Inflammatory macrophage (primary cell): ENCODE measurements at places on chromosomes 5 and 9.

DNA sequence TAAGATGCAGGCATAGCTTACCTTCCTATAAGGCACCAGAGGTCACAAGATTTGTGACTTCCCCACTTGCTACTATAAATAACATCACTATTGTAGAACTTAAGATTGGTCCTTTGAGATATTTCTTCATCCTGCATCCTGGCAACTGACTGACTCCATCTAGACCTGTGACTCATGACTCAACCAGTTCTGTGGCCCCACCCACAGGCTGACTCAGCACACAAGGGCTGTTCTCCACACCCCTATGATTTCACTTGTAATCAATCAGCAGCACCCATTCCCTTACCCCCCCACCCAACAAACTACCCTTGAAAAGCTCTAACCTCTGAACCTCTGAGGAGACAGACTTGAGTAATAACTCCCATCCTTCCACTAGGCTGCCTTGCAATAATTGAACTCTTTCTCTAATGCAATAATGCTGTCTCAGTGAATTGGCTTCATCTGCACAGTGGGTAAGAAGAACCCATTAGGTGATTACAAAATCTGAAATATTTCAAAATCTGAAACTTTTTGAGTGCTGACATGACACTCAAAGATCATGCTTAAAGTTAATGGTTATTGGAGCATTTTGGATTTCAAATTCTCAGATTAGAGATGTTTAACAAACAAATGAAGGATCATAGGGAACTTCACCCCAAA lies 296.7 kb downstream of the ARL15 start:
- peak; percentile 94 for DNase-seq

DNA sequence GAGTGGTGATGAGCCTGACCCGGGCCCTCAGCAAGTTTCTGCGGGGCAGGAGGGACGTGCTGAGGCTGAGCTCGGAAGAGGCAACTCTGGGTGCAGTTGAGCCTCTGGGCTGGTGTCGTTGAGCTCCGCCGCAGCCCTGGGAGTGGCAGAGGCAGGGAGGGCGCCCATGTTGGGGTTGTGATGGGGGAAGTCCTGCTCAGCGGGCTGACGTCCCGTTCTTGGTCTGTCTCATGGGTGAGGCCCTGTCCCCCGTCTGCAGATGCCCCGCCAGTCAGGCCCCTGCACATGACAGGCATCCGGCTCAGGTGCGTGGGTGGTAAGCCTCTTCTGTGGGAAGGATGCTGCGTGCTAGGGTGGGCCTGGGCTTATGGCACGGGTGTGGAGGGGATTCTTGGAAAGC lies 64.3 kb downstream of the RXRA start:
- no peak for DNase-seq

DNA sequence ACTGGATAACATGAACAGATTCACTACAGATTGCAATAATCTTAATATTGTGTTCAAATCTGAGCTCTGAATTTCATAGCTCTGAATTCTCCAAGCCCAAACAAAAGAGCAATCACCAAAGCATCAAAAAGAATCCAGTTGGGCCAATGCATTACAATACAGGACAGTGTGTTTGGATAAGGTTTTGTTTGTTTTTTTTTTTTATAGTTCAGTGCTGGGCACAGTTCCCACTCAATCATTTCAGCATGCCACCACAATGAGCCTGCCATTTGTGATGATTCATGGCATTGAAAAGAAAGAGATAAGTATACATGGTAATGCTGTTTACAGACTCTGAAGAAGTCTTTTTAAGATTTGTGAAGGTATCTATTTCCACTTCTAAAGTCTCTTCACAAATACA lies 1.7 kb upstream of the HTR1A start:
- no peak for DNase-seq

DNA sequence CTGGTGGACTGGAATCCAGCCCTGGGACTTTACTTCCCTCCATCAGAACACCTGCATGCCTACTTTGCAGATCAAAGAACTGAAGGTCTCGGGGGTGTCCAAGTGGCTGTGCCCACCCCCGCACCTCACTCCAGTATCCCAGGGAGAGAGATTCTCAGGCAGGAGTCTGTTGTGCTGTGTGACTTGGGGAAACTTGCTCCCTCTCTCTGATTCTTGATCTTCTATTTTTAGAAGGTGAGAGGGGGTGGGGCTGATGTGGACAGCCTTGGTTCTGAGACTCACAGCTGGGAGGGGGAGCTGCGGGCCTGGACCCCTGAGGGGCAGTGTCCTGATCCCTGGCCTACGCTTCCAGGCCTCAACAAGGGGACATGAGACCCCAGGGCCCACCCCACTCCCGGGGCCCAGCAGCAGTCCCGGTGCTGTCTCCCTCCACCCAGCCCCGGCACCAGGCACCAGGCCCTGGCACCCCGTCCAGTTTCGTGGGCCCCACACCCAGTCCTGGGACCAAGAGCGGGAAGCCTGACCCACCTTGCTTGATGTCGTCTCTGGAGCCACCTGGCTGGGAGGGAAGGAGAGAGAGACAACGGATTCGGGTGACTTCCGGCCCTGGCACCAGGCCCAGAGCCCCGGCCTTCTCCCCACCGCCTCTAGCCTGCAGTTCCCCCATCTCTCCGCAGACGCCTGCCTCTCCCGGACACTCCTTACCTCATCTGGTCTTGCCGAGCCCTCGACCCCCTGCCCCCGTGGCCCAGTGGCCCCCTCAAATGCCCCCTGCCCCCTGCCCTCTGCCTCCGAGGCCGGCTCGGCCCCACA lies 74.0 kb upstream of the SPTLC1 start:
- no peak for DNase-seq

DNA sequence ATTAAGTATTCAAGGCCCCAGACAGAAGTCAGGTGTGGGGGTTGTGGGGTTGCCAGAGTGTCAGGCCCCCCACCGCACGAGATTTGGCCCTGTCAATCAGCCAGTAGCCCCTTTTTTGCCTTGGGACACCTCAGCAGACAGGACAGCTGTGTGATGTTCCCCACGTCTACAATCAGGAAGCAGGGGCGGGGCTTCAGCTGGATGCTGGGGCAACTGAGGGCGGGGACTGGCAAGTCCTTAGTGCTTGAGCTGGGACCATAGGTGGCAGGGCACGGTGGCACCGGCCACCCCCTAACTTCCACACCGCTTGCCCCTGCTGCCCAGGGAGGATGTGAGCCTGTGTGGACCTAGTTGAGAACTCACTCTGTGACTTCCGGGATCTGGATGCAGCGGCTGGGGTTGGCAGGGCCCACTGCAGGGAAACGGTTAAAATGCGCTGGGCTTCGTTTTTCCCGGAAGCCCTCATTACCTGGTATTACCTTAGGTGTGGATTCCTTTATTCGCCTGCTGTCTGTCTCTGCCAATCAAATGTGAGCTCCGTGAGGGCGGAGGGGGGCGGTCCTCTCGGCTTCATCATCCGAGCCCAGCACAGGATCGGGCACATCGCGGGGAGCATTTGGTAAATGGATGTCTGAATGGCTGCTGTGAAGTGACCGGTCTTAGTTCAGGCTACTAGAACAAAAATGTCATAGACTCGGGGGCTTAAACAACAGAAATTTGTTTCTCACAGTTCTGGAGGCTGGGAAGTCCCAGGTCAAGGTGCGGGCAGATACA lies 7.5 kb upstream of the GTF3C5 start:
- DNase-seq, result peak; percentile 37

GRCh38 chr9:85443190-85443598 lies 298.6 kb downstream of the AGTPBP1 start:
- DNase-seq, result no peak

DNA sequence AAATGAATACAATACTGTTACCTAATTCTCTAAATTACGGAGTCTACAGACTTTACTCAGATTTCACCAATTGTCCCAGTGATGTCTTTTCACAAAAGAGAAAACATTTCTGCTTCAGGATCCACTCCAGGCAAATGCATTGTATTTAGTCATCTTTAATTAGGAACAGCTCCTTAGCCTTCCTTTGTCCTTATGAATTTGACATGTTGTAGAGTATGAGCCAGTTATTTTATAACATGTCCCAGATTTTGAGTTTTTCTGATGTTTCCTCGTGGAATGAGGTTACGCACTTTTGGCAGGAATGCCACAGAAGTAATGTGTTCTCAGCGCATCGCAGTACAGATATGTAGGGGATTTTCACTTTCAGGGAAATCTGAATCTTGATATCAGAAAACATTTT lies 10.5 kb downstream of the HABP4 start:
- DNase-seq, result no peak

DNA sequence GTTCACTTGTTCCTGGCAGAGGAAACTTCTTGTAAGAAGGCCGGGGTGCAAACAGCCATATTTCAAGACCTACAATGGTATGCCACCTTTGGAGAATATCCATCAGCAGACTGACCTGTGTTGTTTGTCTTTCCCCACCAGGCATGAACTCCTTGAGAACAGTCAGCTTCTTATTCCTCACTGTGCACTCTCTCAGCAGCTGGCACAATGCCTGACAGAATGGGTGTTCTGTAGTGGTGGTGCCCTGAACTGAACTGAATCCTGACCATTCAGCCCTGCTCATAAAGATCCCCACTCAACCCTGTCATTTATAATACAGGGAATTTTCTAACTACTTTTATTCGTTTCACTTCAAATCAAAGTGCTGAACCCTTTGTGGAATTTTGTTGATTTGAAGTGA lies 206.9 kb downstream of the COX7C start:
- no peak for DNase-seq

DNA sequence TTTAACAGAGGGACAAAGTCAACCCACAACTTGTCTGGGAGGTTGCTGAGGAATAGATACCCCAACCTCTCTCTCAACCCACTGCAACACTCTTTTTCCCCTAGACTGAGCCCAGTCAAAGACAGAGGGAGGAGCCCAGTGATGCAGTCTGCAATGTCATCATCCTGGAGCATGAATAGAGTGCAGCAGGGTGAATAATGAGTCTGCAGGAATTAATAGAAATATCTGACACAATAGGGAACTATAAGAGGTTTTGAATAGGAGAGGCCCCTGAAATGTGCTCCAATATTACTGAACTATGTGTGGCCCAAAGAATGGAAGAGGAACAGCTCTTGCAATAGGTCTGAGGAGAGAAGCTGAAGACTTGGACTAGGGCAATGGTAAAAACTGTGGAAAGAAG lies 59.1 kb downstream of the PDCD1LG2 start:
- peak; percentile 92 for DNase-seq

DNA sequence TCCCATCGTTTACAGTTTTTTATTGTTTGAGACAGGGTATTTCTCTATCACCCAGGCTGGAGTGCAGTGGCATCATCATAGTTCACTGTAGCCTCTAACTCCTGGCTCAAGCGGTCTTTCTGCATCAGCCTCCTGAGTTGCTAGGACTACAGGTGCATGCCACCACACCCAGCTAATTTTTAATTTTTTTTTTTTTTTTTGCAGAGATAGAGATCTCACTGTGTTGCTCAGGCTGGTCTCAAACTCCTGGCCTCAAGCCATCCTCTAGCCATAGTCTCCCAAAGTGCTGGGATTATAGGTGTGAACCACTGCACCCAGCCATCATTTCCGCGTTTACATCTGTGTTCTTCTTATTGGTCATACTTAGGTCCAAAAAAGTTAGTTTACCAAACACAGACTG lies 53.6 kb downstream of the FSD1L start:
- no peak for DNase-seq

DNA sequence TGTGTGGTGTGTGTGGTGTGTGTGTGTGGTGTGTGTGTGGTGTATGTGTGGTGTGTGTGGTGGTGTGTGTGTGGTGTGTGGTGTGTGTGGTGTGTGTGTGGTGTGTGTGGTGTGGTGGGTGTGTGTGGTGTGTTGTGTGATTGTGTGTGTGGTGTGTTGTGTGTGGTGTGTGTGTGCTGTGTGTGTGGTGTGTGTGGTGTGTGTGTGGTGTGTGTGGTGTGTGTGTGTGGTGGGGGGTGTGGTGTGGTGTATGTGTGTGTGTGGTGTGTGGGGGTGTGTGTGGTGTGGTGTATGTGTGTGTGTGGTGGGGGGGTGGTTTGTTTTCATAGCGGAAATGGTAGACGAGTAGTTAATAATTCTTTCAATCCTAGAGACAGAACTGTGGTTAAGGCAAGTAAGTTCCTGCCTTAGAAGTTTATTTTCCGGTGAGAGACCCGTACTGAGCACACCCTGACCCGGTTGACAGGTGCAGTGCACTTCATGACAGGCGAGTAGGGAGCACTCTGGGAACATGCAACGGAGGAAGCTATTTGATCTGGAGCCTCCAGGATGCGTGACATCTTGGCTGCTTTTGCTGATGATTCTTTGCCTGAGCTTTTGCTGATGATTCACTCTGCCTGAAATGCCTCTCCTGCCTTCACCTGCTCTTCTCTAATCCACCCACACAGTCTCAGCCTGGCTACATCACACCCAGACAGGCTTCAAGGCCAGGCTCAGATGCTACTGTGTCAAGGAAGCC lies 21.7 kb upstream of the FAT2 start:
- no peak for DNase-seq

GRCh38 chr9:14992081-14992480 lies 81.9 kb upstream of the FREM1 start:
- peak; percentile 23 for DNase-seq

- DNase-seq, result no peak
These were observed 80.6 kb downstream of the MYO10 start for GRCh38 chr5:16855485-16855884.

GRCh38 chr9:137281345-137282116 lies 4.0 kb downstream of the TOR4A start:
- no peak for DNase-seq

DNA sequence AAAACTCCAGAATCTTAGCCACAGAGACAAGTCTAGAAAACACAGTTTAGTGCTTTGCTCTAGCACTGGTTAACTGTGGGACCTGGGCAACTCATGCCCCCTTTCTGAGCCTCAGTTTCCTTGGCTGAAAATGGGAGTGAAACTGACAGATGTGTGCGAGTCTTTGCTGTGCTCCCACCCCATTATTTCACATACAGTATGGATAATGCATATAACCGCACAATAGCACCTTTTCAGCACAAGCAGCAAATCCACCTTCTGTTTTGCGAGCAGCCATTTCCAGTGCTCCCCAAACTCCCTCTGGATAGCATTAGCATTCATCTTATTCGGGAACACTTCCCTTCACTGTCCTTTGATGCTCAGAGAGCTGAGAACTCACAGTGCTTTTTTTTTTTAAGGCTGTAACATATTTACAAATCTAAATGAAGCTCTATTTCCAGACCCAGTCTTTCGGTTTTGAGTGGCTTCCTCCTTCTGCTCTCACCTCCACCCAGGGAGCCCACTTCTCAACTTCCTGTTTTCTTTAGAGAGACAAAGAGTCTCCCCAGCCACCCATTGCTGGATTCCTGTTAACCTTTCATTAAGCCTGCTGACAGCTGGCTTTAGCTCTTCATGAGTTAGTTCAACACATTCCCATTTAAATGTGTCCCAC lies 49.2 kb downstream of the TIMD4 start:
- no peak for DNase-seq

DNA sequence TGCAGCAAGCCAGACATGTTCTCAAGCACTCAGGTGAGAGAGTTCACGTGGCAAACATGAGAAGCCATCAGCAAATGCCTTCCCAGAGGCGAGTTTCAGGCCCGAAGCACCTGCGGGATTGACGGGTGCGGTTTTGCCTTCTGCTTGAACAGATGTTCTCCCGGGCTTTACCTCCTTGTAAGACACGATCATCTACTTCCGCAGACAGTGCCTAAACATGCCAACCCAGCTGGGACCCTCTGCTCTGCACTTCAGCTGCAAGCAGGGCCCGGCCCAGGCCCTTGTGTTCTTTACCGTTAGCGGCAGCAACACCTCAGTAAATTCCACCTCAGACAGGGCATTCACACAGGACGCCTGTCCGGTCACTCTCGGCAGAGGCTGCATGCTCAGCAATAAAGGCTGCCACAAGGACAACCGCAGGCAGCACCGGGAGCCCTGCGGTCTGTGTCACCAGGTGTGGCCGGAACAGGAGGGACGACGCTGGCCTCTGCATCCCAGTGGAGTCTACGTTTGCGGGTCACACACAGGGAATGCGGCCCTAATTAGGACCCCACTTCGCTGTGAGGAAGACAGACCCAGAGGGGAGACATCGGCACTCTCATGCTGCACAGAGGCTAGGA lies 139.6 kb downstream of the ROR2 start:
- DNase-seq, result no peak

- DNase-seq, result peak; percentile 72
These were observed 47.7 kb downstream of the SIL1 start for GRCh38 chr5:139150367-139150999.
